GM13976 (cell line): ENCODE measurements at places on chromosomes 7 and 10.
A peak's percentile ranks its signal among the peaks of the same experiment; 100 is the strongest.

DNA sequence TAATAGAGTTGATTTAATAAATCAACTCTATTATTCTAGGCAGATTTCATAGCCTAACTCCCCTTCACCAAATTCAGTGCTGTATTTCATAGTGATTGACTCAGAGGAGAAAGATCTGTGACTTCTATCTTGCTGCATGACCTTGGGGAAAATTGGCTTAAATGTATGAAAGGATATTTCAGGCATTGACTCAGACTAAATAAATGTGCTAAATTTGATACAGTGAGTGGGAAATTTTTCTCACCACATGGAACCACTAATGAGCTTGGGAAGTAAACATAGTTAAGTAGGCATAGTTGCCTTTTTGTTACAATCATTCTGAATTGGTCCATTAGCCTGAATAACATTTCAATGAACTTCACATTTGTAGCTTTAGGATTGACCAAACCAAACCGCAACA is 89.0 kb upstream of the PRPS1L1 start:
- no peak for DNase-seq

DNA sequence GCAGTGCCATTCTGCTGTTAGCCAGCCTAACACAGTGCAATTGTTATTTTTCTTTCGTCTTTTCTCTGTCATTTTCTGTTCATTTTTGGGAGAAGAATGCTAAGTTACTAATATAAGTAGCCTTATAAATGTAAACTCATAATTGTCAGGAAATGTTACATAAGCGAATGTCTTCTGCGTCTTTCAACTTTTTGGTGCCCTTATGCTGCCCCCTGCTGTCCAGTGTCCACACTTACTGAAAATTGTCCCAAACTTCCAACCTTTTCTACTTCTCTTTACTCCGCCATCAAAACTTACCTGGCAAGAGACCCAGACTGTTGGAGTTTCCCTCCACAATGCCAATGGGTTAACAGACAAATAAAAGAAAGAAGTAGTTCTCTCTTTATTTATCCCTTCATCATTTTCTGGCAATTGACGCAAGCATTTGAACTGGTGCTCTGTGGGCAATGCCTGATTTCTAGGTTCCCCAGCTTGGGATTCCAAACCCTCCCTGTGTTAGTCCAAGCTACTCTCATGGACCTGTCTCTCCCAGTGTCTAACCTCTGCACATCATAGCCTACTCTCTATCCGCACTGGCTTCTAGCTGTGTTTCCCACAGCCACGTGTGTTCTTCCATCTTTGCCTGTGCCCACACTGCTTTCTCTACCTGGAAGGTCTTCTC is 21.0 kb upstream of the EPC1 start:
- peak; percentile 59 for DNase-seq

DNA sequence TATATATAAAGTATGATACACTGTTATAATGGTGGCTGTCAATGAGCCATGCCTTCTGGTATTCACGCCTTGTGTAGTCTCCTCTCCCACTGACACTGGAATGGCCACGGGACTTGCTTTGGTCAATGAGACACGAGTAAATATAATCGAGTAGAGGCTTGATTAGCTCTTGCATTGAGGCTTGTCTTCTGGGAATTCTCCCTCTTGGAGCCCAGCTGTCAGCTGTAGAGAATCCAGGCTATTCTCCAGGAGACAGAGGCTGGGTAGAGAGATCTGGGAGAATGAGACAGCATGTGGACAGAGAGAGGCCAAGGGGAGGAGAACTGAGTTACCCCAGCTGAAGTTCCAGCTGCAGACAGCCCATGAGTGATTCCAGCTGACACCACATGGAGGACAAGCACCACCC is 25.2 kb upstream of the PLCE1 start:
- DNase-seq: no peak

DNA sequence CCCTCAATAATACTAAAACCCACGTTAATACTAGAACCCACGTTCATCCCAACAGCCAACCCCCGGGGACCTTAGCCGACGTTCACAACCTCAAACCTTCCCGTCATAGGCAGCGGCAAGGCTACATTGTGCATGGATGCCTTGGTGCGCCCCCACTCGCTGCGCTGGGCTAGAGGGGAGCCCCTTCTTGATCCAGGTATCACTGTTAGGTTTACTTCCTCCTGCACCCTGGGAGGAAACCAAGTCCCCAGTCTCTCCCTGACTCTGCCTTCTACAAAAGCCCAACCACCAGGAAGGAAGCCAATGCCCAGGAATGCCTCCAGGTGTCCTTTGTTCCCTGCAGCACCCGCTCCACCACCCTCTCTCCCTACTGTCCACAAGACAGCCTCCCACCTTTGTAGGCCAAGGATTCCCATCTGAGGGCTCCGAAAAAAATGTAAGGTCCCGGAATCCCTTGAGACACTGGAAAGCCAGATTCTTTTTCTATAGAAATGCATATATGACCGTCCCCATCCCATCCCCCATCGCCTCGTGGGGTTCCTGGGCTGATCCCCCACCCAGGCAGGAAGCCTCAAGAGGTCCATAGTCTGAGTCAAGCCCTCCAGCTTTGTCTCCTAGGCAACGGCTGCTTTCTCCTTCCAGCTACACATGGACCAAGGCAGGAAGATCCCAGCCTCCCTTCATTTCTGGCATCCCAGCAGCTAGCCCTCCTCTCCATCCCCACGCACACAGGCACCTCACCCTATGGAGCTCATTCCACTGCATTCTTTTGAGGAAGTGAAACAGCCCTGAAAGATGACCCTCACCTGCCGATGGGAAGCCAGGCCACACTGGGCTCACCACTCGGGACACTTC is 25.2 kb downstream of the CTBP2 start:
- no peak for DNase-seq

- no peak for DNase-seq
Observed at GRCh38 chr7:155674556-155674955, 30.1 kb downstream of the RBM33 start.

DNA sequence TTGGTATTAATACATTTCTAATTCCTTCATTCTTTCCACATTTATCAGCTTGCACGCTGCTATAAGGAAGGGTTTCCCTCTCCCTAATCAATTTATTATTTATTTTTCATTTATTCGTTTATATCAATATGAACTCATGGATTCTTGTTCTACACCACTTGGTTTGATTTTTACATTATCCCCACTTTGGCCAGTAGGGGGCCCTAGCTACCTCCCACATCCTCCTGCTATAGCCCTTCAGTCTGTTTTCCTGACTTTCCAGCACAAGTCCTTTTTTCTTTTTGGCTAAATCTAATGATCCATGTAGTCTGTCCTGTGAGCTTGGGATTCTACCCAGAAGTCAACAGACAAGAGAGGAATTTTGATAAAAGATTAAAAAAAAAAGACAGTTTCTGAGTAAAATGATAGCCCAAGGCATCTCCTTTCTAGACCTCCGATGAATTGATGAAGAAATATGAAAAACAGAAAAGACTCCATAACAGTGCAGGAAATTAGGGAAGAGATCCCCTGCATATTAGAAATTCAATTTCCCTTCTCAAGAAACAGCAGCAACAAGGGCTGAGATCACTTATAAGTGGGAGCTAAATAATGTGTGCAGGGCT is 47.7 kb downstream of the LYZL2 start:
- DNase-seq: peak; percentile 52

- DNase-seq: no peak
Observed at GRCh38 chr7:41481353-41481752, 221.5 kb downstream of the INHBA start.

DNA sequence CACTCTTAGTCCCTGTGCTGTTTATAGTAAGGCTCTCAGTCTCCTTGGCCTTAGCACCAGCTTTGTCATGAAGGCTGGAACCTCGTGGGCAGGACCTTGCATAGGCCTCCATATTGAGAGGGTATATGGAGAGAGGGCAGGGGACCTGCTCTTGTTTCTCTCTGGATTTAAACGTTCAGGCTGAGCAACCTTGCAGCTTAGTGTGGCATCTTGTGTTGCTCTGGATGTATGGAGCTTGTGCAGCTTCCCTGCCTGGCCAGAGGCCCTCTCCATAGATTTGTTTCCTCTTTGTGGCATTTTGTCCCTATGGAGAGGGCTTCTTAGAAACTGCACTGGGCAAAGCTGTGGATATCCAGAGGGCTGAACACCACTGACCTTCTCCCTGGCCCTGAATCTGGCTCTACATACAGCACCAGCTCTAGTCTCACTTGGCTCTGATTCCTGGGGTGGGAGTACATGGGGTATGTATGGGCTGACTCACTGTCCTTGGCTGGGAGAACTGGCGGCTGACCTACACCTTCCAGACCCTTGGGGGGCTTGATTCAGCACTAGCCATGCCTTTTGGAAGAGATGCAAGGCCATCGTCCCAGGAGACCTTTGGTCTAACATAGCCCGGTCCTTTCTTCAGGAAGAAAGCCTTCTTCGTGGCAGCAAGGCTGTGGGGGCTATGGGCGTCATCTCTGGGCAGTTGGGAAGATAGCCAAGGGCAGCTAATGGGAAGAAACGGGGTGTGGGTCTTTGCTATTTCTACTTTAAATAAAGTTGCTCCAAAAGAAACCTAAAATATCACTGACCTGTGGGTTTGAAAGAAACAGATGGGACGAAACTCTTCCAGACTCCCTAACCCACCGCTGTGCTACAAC is 30.5 kb downstream of the ITPRIP start:
- DNase-seq: no peak

- peak; percentile 90 for DNase-seq
Observed at GRCh38 chr10:12264204-12264940, 68.4 kb downstream of the CDC123 start.

DNA sequence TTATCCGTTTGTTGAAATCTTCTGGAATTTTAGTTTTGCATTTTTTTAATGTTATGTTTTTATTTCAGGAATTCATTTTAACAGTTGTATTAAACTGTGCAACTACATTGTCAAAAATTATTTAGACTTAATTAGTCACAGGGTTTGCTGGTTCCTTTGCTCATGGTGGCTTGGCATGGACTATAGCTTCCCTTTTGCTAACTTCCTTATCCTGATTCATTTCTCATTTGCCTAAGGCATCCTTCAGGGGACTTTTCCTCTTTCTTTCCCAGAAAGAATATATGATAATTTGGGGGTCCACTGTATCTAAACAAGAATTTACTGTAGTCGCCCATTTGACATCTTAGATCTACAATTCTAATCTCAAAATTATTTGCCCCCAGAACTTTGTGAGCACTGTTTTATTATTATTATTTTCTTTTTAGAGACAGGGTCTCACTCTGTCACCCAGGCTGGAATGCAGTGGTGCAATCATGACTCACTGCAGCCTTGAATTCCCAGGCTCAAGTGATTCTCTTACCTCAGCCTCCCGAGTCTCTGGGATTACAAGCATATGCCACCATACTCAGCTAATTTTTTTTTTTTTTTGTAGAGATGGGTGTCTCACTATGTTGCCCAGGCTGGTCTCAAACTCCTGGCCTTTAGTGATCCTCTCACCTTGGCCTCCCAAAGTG is 13.9 kb downstream of the FIGNL1 start:
- no peak for DNase-seq

GRCh38 chr10:119602241-119603095 is 5.7 kb upstream of the TIAL1 start:
- peak; percentile 51 for DNase-seq

GRCh38 chr10:14163377-14164086 is 167.2 kb downstream of the FRMD4A start:
- no peak for DNase-seq

- DNase-seq: no peak
Observed at GRCh38 chr10:132066812-132067211, 1.1 kb downstream of the JAKMIP3 start.

- no peak for DNase-seq
Observed at GRCh38 chr7:102819151-102819550, 70.4 kb downstream of the FAM185A start.

DNA sequence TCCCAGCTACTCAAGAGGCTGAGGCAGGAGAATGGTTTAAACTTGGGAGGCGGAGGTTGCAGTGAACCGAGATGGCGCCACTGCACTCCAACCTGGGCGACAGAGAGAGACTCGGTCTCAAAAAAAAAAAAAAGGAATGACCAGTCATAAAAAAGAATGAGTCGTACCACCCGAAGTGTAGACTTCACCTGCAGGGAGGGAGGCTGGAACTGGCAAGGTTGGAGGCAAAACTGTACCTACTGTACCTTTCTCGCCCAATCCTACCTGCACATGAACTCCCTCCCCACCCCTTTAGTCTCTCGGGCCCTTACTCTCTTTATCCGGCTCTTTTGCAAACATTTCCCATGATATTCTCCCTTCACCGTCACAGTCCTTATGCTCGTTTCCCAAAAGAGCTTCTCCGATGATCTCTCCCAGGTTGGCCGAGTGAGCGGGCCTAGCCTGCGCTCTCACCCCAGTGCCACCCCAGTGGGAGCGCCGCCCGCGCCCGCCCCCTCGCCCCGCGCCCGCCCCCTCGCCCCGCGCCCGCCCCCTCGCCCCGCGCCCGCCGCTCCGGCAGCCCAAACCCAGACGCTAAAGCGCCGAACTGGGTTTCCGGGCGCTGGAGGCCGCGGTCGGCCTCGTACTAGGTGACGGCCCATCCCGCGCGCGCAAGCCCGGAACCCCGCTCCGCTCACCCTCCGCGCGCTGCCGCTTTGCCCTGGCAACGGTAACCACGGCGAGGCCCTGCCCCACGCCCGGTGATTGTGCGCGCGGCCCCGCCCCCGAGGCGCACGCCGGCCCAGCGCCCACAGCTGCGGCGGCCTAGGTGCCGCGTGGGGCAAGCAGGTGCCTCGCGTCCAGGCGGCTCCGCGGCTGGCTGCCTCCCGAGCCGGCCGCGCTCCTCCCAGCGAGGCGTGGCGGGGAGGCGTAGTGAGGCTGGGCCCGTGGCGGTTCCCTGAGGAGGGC is at the start of gene SMKR1:
SMKR1 (plus strand) TSS at position 772 of the 948 bp plus-strand sequence. CDS start 294 bp downstream, outside the sequence.
- DNase-seq: peak; percentile 95

DNA sequence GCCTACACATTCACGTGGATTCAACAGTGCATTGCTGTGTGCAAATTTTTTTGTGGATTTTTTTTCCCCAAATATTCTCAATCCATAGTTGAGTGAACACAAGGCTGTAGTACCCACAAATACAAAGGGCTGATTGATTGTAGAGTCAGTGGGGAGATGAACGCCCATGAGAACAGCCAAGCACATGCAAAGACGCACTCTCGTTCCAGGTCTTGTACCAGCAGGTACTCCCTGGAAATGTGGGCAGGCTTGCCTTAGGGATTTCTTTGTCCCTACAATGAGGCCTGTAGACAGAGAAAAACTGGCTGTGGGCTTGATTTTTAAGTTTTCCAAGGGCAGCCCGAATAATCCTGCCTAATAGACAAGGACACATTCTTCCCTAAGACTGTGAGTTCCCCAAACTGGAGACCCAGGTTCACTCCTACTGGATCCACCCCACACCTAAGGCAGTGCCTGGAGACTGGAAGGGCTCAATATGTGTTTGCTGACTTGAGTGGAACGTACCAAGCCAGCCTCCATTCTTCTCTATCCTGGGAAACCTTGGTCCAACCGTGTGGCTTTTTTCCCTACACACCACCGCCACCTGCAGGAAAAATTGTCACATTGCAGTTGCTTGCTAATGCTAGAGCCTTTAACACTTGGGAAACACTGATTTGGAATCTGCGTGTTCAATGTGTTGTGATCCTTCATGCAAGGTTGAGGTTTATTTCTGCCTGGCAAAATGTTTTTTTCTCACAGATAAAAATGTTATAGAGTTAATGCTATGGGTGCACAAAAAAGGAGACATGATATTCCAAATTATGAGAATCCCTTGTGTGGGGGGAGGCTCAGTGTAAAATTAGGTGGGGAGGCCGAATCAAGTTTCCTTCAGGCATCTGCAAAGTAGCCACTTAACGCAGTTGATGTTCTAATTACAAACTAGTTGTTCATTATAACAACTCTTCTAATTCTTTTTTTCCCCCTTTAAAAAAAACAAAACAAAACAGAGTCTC is 49.3 kb downstream of the PPP1R17 start:
- peak; percentile 41 for DNase-seq
